ENCODE measurements at places on chromosomes 2 and 18.

- DNase-seq = no peak
Measured at GRCh38 chr18:44626236-44626635, 54.5 kb upstream of the SETBP1 start.

DNA sequence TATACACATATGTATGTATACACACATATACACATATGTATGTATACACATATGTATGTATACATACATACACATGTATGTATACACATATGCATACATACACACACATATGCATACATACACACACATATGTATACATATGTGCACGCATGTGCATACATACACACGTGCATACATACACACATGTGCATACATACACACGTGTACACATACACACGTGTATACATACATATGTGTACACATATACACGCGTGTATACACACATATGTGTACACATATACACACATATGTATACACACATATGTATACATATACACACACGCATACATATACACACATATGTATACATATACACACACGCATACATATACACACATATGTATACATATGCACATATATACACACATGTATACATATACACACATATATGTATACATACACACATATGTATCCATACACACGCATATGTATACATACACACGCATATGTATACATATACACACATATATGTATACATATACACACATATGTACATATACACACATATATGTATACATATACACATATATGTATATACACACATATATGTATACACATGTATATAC lies 21.5 kb downstream of the NABP1 start:
- DNase-seq = no peak

DNA sequence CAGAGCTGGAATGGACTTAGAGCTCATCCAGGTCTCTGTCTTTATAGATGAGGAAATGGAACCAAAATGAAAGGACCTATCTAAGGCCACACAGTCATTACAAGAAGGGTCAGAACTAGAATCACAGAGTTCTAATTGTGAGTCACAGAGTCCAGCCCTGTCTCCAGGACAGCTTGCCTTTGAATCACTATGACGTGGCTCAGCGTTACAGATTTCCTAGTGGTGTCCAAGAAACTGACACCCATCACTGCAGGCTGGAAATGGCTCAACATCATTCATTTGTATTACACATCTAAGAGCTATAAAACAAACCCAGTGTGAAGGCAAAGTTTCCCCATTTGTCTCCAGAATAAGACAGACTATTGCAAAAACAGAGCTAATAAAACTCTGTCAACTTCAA lies 164.3 kb upstream of the SIX2 start:
- no peak for DNase-seq

DNA sequence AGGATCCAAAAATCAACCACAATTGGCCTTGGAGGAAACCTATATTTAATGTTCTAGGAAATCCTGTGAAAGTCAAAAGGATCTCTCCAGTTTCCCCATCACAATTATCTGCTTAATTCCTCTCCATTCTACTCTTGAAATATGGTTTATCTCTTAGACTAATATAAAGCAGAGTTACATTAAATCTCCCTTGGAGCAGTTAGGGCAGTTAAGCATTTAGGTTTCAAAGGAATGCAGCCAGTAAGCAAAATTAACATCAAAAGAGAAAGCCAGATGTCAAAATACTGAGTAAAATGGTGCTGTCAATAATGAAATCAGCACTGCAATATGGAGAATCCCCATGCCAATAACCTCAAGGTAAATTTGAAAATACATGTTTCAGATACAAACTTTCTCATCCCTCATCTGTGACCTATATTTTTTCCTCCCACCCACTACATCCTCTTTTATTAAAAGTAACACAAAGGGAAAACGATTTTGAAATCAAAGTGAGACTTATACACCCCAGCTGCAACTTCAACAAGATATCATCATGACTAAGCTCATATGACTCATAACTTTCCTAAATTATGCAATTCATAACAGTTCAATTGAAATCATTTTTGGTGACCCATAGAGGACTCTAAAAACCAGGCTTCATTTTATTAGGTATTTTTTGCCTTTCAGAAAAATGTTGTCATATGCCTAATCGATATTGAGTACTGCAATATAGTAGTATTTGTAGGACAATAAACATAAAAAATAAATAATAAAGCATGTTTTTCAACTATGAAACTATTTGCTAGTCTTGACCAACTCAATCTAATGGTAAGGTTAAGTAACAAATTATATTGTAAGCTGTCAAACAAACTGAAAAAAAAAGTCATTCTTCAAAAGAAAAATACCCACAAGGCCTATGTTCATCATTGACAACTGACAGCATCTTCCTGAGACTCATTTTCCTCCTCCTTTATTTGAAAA lies 3.1 kb downstream of the ADAM17 start:
- no peak for DNase-seq

DNA sequence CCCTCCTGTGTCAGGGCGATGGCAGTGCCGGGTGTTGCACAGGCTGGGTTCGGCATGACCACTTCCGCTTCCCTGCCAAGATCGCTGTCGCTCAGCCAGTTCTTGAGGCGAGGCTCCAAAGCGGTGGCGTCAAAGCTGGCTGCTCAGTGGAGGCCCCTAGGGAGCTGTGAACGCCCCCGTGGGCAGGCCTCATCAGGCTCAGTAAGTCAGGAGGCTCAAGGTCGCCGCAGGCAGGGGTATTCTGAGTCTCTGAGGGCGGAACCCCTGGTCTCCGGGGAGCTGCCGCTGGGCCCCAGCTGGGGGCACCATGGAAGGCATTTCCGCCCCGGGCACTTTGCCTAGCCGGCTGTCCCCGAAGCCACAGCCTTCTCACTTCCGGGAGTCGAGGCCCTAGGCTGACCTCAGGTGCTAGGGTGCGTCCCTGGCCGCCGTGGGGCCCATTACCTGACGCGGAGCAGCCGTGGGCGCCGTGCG lies 210.4 kb downstream of the SOCS6 start:
- peak; percentile 4 for DNase-seq

- DNase-seq = no peak
Measured at GRCh38 chr2:191247381-191248057, 2.3 kb downstream of the MYO1B start.

DNA sequence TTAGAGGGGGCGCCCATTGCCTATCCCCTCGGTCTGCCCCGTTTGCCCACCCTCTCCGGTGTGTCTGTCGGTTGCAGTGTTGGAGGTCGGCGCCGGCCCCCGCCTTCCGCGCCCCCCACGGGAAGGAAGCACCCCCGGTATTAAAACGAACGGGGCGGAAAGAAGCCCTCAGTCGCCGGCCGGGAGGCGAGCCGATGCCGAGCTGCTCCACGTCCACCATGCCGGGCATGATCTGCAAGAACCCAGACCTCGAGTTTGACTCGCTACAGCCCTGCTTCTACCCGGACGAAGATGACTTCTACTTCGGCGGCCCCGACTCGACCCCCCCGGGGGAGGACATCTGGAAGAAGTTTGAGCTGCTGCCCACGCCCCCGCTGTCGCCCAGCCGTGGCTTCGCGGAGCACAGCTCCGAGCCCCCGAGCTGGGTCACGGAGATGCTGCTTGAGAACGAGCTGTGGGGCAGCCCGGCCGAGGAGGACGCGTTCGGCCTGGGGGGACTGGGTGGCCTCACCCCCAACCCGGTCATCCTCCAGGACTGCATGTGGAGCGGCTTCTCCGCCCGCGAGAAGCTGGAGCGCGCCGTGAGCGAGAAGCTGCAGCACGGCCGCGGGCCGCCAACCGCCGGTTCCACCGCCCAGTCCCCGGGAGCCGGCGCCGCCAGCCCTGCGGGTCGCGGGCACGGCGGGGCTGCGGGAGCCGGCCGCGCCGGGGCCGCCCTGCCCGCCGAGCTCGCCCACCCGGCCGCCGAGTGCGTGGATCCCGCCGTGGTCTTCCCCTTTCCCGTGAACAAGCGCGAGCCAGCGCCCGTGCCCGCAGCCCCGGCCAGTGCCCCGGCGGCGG lies 1.7 kb downstream of the MYCN start:
- no peak for DNase-seq

DNA sequence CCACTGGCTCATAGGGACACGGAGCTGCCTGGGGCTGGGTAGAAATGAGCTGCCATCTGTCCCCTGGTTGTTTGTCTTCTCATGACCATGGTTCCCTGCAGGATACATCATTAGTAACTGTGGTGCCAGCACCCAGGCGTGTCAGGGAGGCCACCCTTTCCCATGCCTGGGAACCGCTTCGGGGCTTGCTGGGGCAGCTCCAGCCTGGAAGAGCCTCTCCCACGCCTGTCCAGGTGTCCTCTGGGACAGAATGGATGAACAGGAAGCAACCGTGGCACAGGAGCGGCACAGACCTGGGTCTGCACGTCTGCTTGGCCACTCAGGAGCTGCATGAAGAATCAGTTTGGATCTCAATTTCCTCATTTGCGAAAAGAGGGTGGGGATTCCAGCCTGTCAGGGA lies 34.8 kb downstream of the SDC1 start:
- DNase-seq = no peak

GRCh38 chr18:2916184-2916583 lies 69.4 kb downstream of the EMILIN2 start:
- DNase-seq = no peak

- DNase-seq = no peak
Measured at GRCh38 chr2:226396541-226396940, 403.1 kb downstream of the IRS1 start.

DNA sequence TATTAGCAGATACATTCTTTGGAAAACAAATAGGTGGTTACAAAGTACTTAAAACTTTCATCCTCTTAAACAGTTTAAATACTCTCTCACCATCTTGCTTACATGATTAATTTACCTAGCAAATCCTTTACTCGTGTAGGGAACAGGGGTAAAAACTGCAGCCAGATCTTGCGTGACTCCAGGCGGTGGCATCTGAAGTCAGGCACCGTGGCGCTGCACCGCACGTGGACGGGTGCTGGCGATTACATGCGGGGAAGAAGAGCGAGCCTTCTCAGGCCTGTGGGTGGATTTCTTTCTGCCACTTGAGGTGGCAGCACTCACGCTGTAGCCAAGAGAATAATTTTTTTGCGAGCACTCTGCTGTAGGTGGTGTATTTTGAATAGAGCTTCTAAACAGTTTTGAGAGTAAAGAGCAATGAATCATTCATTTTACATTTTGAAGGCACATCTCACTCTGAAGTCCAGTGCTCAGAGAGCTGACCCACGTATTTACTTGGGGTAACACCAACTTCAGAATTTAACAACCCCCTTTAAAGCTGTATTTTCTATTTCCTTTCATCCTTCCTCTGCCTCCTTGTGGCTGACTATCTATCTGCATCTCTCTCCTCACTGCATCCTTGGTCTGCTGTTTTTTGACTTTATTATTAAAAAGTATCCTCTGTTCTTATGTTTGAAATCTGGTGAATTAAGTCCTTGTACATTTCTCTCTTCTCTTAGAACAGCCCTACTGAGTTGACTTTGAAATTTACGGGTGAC lies 68.9 kb downstream of the EPAS1 start:
- DNase-seq = no peak

DNA sequence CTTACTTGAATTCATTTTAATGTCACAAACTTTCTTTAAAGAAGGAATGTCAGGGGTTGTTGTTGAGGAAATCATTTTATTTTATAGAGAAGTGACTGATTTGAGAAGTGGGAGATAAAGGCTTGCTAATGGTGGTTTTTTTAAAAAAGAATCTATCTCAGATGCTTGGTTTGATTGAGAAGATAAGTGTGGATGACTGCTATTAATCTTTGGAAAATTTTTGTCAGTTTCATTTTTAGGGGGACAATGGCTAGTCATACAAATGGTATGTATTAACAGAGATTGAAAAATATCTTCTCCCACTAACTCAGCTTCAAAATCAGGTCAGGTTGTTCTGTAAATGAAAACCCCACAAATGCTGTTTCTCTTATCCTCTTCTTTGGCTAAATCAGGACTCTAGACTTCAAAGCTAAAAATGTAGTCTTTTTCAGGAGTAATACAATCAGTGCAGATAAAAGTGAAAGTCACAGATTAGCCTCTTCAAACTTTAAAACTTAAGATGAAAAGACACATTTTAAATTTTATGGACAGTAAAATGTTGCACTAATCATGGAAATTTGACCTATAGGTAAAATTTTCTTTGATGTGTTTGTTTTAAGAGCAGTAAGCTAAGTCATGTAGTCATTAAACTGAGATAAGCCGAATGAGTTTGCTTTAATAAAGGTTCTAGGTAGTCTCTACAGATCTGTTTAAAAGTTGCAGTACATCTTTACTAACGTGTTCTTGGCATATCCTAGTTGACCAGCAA lies 674.2 kb upstream of the VRK2 start:
- DNase-seq = no peak

DNA sequence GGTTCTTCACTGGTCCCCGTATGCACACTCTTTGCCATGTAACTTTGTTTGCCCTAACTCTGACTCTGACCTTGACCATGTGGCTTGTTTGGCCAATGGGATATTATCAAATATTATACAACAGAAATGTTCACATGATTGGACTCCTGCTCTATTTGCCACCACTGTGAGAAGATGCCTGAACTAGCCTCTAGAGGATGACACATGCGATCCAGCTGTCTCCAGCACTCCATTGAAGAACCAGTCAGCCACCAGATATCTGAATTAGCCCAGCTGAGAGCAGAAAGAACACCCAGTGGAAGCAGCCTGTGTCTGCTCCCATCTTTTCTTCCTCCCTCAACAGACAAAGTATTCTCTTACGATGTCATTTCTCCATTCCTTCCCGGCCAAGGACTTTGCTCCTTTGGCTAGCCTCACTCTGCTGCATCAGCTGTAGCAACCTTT lies 412.1 kb downstream of the IRS1 start:
- DNase-seq = no peak

DNA sequence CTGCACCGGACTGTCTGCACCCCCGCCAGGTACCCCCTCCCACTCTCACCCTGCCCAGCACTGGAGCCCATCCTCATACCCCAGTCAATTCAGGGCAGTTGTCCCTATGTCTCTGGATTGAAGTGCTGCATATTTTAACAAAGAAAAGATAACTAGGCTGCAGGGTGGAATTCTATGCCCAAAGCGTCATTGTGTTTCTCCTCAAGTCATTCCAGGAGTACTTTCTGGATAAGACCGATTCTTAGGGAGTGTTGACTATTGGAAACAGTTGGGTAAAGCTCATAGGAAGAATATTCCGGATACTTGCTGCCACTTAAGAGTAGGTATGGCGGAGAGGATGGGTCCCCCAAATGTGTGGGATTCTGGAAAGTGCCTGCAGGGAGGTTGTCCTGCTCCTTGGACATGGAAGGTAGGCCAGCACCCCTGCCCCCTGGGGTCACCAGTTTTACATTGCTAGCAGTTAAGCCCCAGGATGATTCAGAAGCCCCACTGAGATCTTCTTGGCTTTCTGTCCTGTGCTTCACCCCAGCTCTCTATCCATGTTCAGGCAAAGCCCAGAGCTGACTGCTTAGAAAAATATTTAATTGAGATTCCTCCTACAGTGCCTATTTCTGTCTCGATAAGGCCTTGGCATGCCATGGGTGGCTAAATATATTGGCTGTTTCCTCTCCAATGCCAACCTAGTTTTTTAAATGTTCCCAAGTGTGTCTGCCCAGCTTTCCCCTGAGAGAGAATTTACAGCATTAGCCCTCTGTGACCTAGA lies 48.2 kb downstream of the RPL37A start:
- no peak for DNase-seq

- no peak for DNase-seq
Measured at GRCh38 chr2:190903693-190904450, 23.3 kb downstream of the GLS start.
